Aorta (tissue), 5 donors: ENCODE measurements at places on chromosomes 12 and 14. TPM values are rescaled to one million over a fixed set of nuclear protein-coding genes. Genes with fewer than 3 reads are reported as not detected.

Gene RNASE8
- 1.00 TPM for polyA plus RNA-seq

Gene BEST3
- polyA plus RNA-seq, result not detected

Gene CLEC7A
- polyA plus RNA-seq, result 4.8 TPM

Gene BMP4
- polyA plus RNA-seq, result 16.6 TPM

Gene C14orf132
- polyA plus RNA-seq, result 14.3 TPM

Gene GARIN6
- not detected for polyA plus RNA-seq

Gene SLC39A9
- 15.1 TPM for polyA plus RNA-seq

Gene RIPK3
- polyA plus RNA-seq, result 4.0 TPM

Gene GYS2
- not detected for polyA plus RNA-seq

Gene TBX5
- 0.33 TPM for polyA plus RNA-seq
